ENCODE measurements at places on chromosomes 6 and 20.
A peak's percentile ranks its signal among the peaks of the same experiment; 100 is the strongest.

GRCh38 chr6:126308362-126308761 lies 31.6 kb upstream of the CENPW start:
- no peak for DNase-seq
- H3K4me3 ChIP-seq = no peak overlapping the region
- H3K27ac ChIP-seq = no peak overlapping the region
- no peaks in the 10 kb centered on the region for H3K27me3 ChIP-seq

- no peak overlapping the region for H3K4me3 ChIP-seq
- H3K36me3 ChIP-seq = no peaks in the 10 kb centered on the region
- H3K27ac ChIP-seq = no peak overlapping the region
- no peaks in the 10 kb centered on the region for H3K4me1 ChIP-seq
- H3K27me3 ChIP-seq = peaks cover 22% of the 10 kb centered on the region
These were observed 33.5 kb downstream of the DLL1 start for GRCh38 chr6:170257376-170257775.

DNA sequence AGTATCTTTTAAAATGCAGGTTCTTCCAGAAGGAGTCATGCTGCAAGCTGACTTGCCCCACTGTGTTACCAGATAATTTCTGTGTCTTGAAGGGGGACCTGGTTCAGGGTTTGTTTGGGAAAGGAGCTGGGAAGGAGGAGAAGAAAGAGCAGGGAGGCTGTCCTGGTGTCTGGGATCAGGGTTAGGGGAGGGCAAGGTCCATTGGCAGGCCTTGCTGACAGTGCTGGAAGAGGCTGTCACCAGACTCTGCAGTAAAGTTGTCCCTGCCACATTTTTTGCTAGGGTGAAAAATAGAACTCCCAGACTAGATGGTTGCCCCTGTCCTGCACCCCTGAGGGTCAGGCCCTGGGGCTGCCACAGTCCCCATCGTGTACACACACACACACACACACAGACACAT lies 14.9 kb downstream of the GLP1R start:
- no peaks in the 10 kb centered on the region for H3K36me3 ChIP-seq
- no peaks in the 10 kb centered on the region for H3K27me3 ChIP-seq
- no peak for DNase-seq
- H3K4me1 ChIP-seq = no peaks in the 10 kb centered on the region
- H3K4me3 ChIP-seq = no peak overlapping the region

DNA sequence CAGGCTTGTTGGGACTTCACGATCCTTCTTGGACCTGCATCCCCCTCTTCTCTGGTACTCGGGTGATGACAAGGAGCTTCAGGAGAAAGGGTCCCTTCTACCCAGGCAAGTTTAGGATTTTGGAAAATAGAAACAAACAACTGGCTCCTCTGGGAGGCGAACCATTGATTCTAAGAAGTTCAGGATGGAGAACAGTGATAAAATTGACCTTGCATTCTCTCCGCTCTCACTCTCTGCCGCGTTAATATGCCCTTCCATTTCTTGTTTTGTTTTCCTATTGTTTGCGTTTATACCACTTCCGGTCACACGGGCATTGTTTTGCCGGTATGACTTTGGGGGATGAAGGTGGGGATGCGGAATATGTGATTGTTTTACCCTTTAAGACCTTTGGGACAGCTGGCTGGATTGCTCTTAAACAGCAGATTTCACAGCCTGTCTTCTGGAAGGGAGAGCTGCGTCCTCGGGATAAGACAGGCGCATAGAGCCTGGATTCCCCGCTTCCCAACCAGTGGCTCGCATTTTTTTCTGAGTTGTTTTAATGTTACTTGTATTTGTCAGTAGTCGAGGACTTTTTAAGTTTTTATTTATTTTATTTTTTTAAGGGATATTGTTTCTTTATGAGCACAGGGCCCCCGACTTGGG lies 144.3 kb upstream of the ZNF184 start:
- H3K27me3 ChIP-seq = no peaks in the 10 kb centered on the region
- DNase-seq = no peak
- no peak overlapping the region for H3K4me3 ChIP-seq

DNA sequence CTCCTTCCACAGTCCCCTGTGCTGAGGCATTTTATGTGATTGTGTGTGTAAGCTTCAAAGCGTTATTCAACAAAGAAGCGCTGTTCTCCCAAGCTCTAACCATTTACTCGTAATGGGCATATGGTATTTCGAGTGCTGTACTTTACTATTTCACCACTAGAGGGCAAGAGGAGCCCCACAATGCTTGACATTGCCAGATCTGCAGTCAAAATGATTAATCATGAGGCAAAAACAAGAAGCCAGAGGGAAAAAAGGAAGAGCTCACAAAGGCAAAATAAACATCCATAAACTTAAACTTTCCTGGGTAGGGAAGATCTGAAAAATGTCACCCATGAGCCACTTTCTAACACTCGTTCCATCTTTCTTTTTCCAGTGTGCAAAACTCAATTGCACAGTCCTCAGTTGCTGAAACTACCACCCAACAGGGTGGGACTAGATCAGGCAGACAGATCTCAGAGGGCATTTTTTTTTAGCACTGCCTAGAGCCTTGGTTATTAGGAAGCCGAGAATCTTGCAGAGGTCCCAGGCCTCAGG lies 215.0 kb upstream of the PLCB4 start:
- no peaks in the 10 kb centered on the region for H3K36me3 ChIP-seq
- no peak overlapping the region for H3K27ac ChIP-seq
- no peaks in the 10 kb centered on the region for H3K4me1 ChIP-seq
- H3K27me3 ChIP-seq = no peaks in the 10 kb centered on the region

DNA sequence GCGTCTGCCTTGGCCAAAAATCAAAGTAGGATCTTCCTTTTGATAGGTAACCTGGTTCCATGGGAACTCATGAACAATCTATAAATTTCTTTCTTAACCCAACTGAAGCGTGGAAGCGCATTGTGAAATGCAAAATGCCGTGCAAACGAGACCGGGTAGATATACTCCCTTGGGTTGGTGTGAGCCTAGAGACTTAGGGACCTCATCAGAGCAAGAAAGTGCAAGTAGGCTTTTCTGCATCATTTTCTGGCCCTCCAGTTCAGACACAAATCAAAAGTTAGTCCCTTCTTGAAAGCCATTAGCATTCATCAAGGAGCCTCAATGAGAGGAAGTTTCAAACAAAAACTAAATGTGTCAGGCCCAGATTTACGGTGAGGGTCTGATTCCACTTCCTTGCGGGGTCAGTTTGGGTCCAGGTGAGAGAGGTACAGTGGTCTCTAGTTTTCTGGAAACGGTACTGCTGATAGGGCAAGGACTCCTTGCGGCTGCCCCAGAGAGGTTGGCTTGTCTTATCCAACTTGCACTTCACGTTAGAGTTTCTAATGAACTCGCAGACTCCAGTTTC lies 5.3 kb upstream of the ZNF184 start:
- H3K4me1 ChIP-seq = peaks cover 6% of the 10 kb centered on the region
- peak; percentile 32 for DNase-seq
- H3K27me3 ChIP-seq = no peaks in the 10 kb centered on the region
- H3K36me3 ChIP-seq = no peaks in the 10 kb centered on the region

DNA sequence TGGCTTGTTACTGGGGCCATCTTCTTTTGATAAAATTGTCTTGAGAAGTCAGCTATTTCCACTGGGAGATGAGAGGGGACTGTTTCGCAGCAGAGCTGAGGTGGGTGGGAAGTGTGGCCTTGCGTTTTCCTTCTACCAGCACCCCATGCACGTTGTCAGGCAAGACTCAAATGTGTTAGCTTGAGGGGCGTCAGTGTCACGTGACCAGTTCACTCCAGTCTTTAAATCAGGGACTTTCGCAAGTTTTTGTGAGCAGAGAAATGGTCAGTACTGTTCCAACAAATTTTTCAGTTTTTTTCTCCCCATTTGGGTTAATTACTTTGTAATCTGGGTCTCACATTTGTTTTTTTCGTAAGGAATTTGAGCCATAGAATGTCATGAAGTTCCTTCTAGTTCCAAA lies 20.7 kb upstream of the ADRM1 start:
- H3K4me3 ChIP-seq = no peak overlapping the region
- no peaks in the 10 kb centered on the region for H3K36me3 ChIP-seq
- no peaks in the 10 kb centered on the region for H3K4me1 ChIP-seq
- DNase-seq = no peak
- no peak overlapping the region for H3K27ac ChIP-seq

- H3K27me3 ChIP-seq = no peaks in the 10 kb centered on the region
- H3K4me1 ChIP-seq = no peaks in the 10 kb centered on the region
- no peaks in the 10 kb centered on the region for H3K36me3 ChIP-seq
- DNase-seq = no peak
- no peak overlapping the region for H3K4me3 ChIP-seq
- H3K27ac ChIP-seq = no peak overlapping the region
These were observed 70.5 kb downstream of the AKAP12 start for GRCh38 chr6:151310279-151310678.

DNA sequence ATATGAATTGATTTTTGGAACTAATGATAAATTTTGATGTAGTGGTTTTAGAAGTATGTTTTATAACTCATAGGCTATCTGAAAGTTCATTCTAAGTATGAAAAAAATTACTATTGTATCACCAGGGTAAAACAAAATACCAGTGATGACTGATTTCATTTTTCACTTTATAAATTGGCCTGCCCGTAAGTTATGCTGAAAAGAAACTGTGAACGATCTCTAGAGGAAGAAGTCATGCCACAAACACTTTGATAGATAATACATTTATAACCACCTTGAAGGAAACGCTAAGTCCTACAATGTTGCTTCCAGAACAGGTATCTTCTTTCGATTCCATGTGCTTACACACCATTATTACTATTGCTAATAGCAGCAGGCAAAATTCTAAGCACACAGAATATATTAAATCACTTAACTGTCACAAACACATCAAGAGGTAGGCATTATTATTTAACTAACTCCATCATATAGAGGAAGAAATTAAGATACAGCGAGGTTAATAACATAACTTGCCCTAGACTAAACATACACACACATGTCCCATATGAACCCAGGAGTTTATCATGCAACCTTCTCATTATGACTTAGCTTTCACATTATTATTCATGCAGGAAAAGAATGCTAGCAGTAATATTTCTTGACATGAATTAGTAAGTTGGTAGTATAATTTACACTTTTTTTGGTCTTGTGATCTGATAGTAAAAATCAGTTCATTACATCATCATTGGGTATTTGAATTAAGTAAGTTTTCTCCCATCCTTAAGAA lies 44.7 kb downstream of the RGS17 start:
- H3K27me3 ChIP-seq = no peaks in the 10 kb centered on the region
- no peaks in the 10 kb centered on the region for H3K4me1 ChIP-seq
- H3K4me3 ChIP-seq = no peak overlapping the region
- no peak overlapping the region for H3K27ac ChIP-seq
- DNase-seq = no peak
- no peaks in the 10 kb centered on the region for H3K36me3 ChIP-seq

DNA sequence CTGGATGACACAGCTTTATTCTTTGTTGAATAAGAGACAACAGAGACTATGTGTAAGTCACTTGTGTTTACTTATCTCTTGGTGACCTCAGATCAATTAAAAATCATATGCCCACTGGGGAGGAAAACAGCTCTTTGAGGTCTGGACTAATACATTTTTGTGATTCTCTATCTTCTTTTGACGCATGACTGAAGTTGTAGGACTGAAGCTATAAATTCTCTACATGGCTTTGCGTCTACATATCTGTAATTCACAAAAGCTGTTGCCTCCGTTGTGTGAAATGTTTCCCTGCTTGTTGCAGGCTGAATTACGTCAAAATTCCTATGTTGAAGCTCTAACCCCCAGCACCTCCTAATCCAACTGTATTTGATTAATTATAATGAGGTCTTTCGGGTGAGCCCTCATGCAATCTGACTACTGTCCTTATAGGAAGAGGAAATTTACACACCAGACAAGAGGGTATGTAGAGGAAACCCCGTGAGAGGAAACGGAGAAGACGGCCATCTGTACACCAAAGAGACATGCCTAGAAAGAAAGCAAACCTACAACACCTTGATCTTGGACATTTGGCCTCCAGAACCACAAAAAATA lies 481.6 kb downstream of the PRKN start:
- H3K27ac ChIP-seq = no peak overlapping the region
- H3K4me1 ChIP-seq = no peaks in the 10 kb centered on the region
- no peak for DNase-seq
- H3K36me3 ChIP-seq = no peaks in the 10 kb centered on the region
- H3K4me3 ChIP-seq = no peak overlapping the region

GRCh38 chr6:11428895-11429294 lies 108.7 kb upstream of the TMEM170B start:
- no peak overlapping the region for H3K4me3 ChIP-seq
- no peak overlapping the region for H3K27ac ChIP-seq
- no peaks in the 10 kb centered on the region for H3K27me3 ChIP-seq
- no peak for DNase-seq

DNA sequence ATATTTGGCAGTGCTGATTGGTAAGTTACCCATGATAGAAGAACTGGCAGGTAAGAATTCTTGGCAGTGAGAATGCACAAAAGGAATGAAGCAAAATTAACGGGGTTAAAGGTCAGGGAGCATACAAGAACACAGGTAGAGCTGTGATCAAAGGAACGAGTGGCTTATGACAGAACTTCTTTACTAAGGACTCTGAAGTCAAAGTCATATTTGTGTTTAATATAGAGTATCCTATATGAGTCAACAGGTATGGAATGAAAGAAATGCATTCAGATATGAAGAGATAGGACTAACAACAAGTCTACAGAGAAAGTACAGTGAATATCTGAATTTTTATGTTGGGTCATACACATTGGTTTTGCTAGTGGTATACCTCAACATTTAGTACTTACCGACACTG lies 209.0 kb upstream of the CITED2 start:
- H3K36me3 ChIP-seq = no peaks in the 10 kb centered on the region
- no peaks in the 10 kb centered on the region for H3K27me3 ChIP-seq
- DNase-seq = no peak
- H3K27ac ChIP-seq = no peak overlapping the region
- peaks cover 22% of the 10 kb centered on the region for H3K4me1 ChIP-seq

DNA sequence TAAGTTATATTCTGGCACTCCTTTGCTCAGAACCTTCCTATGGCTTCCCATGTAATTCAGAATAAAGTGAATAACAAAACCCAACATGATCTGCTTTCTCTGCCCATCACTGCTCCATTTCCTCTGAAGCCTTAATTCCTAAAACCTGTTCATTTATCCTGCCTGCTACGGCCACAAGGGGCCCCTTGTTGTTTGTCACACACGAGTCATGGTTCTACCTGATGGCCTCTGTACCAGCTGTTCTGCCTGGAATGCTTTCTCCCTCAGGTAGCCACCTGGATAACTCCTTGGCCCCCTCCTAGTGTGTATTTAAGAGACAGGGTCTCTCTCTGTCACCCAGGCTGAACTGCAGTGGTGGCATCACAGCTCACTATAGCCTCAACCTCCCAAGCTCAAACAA lies 26.8 kb downstream of the ERGIC3 start:
- no peak overlapping the region for H3K27ac ChIP-seq
- no peaks in the 10 kb centered on the region for H3K36me3 ChIP-seq
- H3K4me1 ChIP-seq = no peaks in the 10 kb centered on the region
- peak; percentile 42 for DNase-seq
- H3K4me3 ChIP-seq = no peak overlapping the region

GRCh38 chr20:10316582-10316981 lies 98.0 kb downstream of the SNAP25 start:
- H3K4me3 ChIP-seq = no peak overlapping the region
- no peaks in the 10 kb centered on the region for H3K36me3 ChIP-seq
- no peaks in the 10 kb centered on the region for H3K27me3 ChIP-seq
- no peak overlapping the region for H3K27ac ChIP-seq
- DNase-seq = peak; percentile 16

GRCh38 chr20:38853759-38854158 lies 48.3 kb downstream of the PPP1R16B start:
- H3K4me1 ChIP-seq = peaks cover 38% of the 10 kb centered on the region
- no peak for DNase-seq
- no peaks in the 10 kb centered on the region for H3K27me3 ChIP-seq
- peaks cover 5% of the 10 kb centered on the region for H3K36me3 ChIP-seq
- no peak overlapping the region for H3K4me3 ChIP-seq
- H3K27ac ChIP-seq = no peak overlapping the region
